ENCODE measurements at places on chromosomes 5 and 9. TPM values are rescaled to one million over a fixed set of nuclear protein-coding genes. Genes with fewer than 3 reads are reported as not detected.
A peak's percentile ranks its signal among the peaks of the same experiment; 100 is the strongest.

Gene EXD3
- total RNA-seq, result 21.5 TPM

Gene SCGB3A1
- total RNA-seq, result 119 TPM

DNA sequence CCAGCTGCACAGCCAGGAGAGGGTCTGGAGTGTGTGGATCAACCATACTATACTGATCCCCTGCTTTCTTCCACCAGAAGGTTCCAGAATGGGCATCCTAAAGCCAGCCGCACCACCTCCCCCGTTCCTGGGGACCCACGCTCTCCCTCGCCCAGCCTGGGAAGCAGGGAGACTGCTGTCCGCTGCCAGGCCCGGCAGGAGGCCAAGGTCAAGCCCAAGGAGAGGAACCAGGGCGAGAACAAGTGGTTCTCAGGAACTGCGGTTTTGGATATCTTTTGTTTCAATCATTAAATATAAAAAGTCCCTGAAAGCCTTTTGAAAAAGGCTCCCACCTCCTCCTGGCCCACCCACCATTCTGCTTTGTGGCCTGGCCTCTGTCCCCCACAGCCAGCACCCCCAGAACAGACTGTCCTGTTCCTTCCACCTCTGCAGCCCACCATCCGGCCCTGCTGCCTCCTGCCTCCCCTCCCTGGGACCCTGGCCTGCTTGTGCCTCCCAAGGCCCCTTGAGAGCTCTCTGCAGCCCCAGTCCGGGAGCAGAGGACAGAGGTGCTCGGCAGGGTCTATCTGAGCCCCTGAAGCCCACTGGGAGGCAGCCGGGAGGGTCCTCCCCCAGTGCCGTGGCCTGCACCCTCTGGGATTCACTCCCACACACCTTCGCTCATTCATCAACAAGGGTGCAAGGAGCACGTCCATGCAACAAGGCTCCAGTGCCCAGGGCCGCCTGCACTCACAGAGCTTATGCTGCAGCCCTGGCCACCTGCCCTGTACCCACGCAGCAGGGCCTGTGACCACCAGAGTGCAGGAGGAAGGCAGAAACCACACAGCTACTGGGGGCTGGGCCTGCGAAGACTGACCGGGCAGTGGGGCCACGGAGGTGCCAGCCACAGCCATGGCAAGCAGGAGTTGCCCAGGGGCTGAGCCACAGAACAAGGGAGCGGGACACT, 614 bp upstream of the LCN6 start:
- no peak overlapping the region for H3K27ac ChIP-seq
- no peaks in the 10 kb centered on the region for H3K36me3 ChIP-seq
- H3K4me3 ChIP-seq, result no peak overlapping the region
- DNase-seq, result no peak

- no peak overlapping the region for H3K4me3 ChIP-seq
- H3K4me1 ChIP-seq, result no peaks in the 10 kb centered on the region
- no peaks in the 10 kb centered on the region for H3K36me3 ChIP-seq
- no peak overlapping the region for H3K27ac ChIP-seq
- no peak for DNase-seq
Measured at GRCh38 chr5:83731638-83732037, 11.0 kb upstream of the HAPLN1 start.

Gene GHR
- 4.7 TPM for total RNA-seq

DNA sequence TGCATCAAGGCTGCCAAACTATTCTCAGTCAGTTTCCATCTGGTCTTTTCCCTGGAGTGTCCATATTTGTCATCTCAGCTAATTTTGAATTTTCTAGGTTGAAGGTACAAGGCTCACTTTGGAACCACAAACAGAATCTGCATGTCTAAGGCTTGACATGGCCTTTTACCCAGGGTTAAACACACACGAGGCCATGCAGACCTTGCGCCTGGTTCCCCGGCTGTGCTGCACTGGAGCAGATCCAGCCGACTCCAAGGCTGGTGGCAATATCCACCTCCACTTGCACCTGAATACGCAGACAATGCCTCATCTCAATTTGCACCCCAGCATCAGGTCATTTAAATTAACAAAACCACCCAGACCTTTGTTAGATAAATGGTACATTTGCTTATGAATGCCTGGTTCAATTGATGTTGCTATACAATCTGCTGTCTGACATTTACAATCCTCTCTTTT, 276.2 kb downstream of the HSPA4 start:
- no peaks in the 10 kb centered on the region for H3K27me3 ChIP-seq
- no peak overlapping the region for H3K27ac ChIP-seq
- no peaks in the 10 kb centered on the region for H3K36me3 ChIP-seq
- H3K4me3 ChIP-seq, result no peak overlapping the region
- no peak for DNase-seq
- no peaks in the 10 kb centered on the region for H3K4me1 ChIP-seq

Gene SRD5A1
- 14.4 TPM for total RNA-seq

- H3K27ac ChIP-seq, result peak overlapping the region; percentile 82
- no peaks in the 10 kb centered on the region for H3K36me3 ChIP-seq
- DNase-seq, result no peak
- H3K4me3 ChIP-seq, result peak overlapping the region; percentile 81
- no peaks in the 10 kb centered on the region for H3K4me1 ChIP-seq
Measured at GRCh38 chr5:121962347-121962670, 534 bp downstream of the SRFBP1 start.
